Activated CD4-positive, alpha-beta memory T cell treated with anti-CD3 and anti-CD28 coated beads, Interleukin-2, amount 10 ng/mL, durations not matched to agents 7 days and 5 days (primary cell): ENCODE measurements at places on chromosomes 7 and 10.
A peak's percentile ranks its signal among the peaks of the same experiment; 100 is the strongest.

- H3K27me3 ChIP-seq = no peaks in the 10 kb centered on the region
- peaks cover 34% of the 10 kb centered on the region for H3K4me1 ChIP-seq
- H3K4me3 ChIP-seq = no peak overlapping the region
- DNase-seq = no peak
- peaks cover 14% of the 10 kb centered on the region for H3K36me3 ChIP-seq
These were observed 258.3 kb downstream of the GATA3 start for GRCh38 chr10:8312781-8313180.

DNA sequence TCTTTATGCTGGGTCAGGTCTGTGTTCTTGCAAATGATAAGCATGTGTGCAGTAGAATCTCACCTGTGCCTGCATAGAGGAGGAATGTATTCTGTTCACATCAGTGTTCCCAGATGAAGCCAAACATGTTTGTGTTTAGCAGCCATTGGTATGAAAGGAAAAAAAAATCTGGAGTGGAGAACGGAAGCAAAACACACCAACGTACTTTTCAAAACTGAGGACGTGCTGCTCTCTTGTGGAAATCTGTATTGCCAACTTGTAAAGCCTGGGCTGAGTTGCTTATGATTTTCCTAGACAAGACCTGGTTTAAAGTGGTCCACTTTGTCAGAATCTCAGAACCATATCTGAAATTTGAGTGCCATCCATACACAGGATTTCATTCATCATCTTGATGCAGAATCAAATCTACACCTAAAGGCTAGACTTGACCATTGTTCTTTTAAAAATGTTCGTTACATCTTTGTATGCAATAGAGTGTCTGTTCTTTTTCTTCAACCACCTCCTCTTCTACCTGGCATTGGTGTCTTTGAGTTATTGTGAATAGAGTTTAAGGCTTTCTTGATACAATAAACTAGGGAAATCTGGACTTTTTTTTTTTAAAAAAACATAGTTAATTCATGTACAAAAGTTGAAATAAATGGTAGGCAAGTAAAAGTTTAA, 367.7 kb downstream of the PHF14 start:
- no peak for DNase-seq
- H3K4me3 ChIP-seq = no peak overlapping the region
- no peak overlapping the region for H3K27ac ChIP-seq
- H3K27me3 ChIP-seq = peaks cover 13% of the 10 kb centered on the region

DNA sequence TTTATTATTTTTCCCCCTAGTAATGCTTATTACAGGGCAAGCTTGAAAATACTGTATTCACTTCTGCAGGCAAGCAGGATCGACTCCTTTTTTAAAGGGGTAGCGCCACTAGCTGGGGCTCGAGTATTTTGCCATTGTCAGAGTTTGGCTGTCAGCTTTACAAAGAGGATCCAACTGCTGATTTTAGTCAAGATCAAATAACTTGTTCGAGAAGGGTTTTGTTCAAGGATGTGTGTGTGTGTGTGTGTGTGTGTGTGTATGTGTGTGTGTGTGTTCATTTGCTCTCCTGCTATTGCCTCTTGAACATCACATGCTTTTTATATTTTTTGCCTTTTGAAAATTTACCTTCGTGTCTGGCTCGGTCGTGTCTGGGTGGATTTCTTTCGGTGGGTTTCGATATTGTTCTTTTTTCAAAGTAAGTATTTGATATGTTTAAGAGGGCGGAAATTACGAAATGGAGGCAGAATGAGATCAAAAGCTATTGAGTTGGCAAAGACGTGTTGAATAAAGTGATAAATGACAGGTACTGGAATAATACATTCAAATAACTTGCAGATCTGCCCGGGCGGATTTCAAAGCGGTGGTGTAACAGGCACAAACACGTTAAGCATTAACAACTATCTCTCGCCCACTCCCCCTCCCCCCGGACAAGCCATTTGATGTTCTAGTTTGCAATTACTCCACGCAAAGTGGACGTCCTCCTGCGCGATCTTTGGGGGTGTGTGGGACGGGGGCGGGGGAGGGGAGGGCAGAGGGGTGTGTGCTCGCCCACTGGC, 1.1 kb downstream of the ARID5B start:
- peaks cover 41% of the 10 kb centered on the region for H3K4me1 ChIP-seq
- H3K4me3 ChIP-seq = peak overlapping the region; percentile 94
- peaks cover 35% of the 10 kb centered on the region for H3K36me3 ChIP-seq
- peak; percentile 59 for DNase-seq

DNA sequence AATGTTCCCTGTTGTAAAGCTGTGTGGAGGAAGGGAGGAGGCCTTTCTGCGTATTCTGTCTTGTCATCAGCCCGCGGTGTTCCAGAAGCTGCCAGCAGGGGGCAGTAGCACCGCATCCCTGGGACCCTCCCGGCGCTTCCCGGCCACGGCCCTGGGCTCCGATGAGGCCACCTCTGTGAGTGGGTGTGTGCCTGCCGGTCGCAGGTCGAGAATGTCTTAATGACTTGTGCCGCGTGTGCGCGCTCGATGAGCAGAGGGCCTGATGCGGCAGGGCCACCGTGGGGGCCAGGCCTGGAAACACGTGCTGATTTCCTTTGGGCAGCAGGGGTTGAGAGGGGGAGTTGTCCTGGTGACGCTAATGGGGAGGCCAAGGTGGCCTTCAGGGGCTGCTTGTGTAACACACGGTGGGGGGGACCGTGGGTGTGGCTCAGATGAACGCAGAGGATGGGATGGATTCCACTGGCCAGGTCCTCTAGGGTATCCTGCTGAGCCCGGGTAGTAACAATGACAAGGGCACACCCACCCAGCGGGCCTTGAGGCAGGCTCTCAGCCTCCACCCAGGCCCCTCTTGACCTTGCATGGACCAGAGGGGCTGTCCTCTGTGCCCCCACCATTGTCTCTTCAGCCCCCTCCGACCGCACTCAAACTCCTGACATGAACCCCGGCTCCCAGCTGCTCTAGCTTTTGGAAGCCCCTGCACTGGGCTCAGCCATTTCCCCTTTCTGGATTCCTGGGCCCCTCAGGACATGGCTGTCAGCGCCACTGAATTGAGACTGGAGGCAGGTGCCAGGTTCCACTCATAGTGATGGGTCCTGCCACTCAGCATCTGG, 135.9 kb upstream of the PODXL start:
- no peak overlapping the region for H3K27ac ChIP-seq
- H3K36me3 ChIP-seq = no peaks in the 10 kb centered on the region
- no peaks in the 10 kb centered on the region for H3K4me1 ChIP-seq
- no peak overlapping the region for H3K4me3 ChIP-seq
- peak; percentile 51 for DNase-seq

DNA sequence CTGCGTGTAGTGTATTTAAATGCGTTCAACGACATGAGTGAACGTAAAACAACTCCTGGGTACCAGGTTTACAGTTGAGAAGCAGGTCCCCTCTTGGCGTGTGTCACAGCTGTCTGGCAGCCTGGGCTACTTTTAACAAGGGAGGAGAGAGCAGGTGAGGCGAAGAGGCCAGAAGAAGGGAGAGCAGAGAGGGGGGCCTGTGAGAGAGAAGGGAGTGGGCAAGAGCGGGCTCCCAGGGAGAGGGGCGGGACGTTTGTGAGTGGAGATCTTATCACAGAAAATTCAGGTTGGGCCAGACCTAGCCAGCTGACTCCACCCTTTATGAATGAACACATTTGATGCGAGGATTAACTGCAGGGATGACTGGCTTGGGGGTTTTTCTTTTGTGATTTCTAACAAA, 154.0 kb downstream of the CAMK1D start:
- H3K27ac ChIP-seq = no peak overlapping the region
- no peak overlapping the region for H3K4me3 ChIP-seq
- no peak for DNase-seq
- peaks cover 49% of the 10 kb centered on the region for H3K4me1 ChIP-seq
- H3K27me3 ChIP-seq = no peaks in the 10 kb centered on the region

- DNase-seq = no peak
- no peaks in the 10 kb centered on the region for H3K36me3 ChIP-seq
- no peak overlapping the region for H3K4me3 ChIP-seq
- H3K27ac ChIP-seq = no peak overlapping the region
- no peaks in the 10 kb centered on the region for H3K4me1 ChIP-seq
- no peaks in the 10 kb centered on the region for H3K27me3 ChIP-seq
These were observed 150.9 kb upstream of the MEOX2 start for GRCh38 chr7:15837306-15837950.

GRCh38 chr10:27440478-27440877, 63.6 kb upstream of the RAB18 start:
- H3K4me3 ChIP-seq = no peak overlapping the region
- H3K27ac ChIP-seq = no peak overlapping the region
- no peaks in the 10 kb centered on the region for H3K36me3 ChIP-seq
- H3K27me3 ChIP-seq = peaks cover 11% of the 10 kb centered on the region
- DNase-seq = no peak

GRCh38 chr10:74051736-74052342, 53.9 kb downstream of the VCL start:
- peaks cover 6% of the 10 kb centered on the region for H3K36me3 ChIP-seq
- no peak for DNase-seq
- no peak overlapping the region for H3K27ac ChIP-seq
- no peaks in the 10 kb centered on the region for H3K27me3 ChIP-seq
- H3K4me1 ChIP-seq = peaks cover 43% of the 10 kb centered on the region

- no peak overlapping the region for H3K27ac ChIP-seq
- DNase-seq = peak; percentile 13
- H3K4me1 ChIP-seq = peaks cover 20% of the 10 kb centered on the region
These were observed 89.3 kb downstream of the VOPP1 start for GRCh38 chr7:55483046-55483445.

GRCh38 chr7:156897673-156898072, 4.7 kb upstream of the LMBR1 start:
- H3K4me1 ChIP-seq = peaks cover 45% of the 10 kb centered on the region
- no peak overlapping the region for H3K27ac ChIP-seq
- no peak overlapping the region for H3K4me3 ChIP-seq
- H3K36me3 ChIP-seq = no peaks in the 10 kb centered on the region
- peaks cover 11% of the 10 kb centered on the region for H3K27me3 ChIP-seq

- H3K4me1 ChIP-seq = peaks cover 18% of the 10 kb centered on the region
- no peak for DNase-seq
- no peaks in the 10 kb centered on the region for H3K36me3 ChIP-seq
- H3K27me3 ChIP-seq = no peaks in the 10 kb centered on the region
These were observed 190.2 kb downstream of the CAMK1D start for GRCh38 chr10:12539350-12540164.

GRCh38 chr7:110388457-110388856, 702.5 kb upstream of the LRRN3 start:
- H3K4me1 ChIP-seq = no peaks in the 10 kb centered on the region
- no peak overlapping the region for H3K27ac ChIP-seq
- no peaks in the 10 kb centered on the region for H3K36me3 ChIP-seq
- no peak overlapping the region for H3K4me3 ChIP-seq
- no peaks in the 10 kb centered on the region for H3K27me3 ChIP-seq

GRCh38 chr10:114174695-114175188, 739 bp upstream of the CCDC186 start:
- peaks cover 27% of the 10 kb centered on the region for H3K36me3 ChIP-seq
- peak overlapping the region; percentile 68 for H3K27ac ChIP-seq
- H3K4me1 ChIP-seq = peaks cover 35% of the 10 kb centered on the region
- DNase-seq = no peak

- no peaks in the 10 kb centered on the region for H3K27me3 ChIP-seq
- peaks cover 23% of the 10 kb centered on the region for H3K36me3 ChIP-seq
- DNase-seq = peak; percentile 96
- H3K4me3 ChIP-seq = peak within 1 kb of the TSS; percentile 97
- peak within 1 kb of the TSS; percentile 100 for H3K27ac ChIP-seq
These were observed at the start of gene CDK13 for GRCh38 chr7:39949971-39950472. Gene CDK13 (plus strand): TSS chr7:39950256. CDS start chr7:39950642, 386 bp downstream.

DNA sequence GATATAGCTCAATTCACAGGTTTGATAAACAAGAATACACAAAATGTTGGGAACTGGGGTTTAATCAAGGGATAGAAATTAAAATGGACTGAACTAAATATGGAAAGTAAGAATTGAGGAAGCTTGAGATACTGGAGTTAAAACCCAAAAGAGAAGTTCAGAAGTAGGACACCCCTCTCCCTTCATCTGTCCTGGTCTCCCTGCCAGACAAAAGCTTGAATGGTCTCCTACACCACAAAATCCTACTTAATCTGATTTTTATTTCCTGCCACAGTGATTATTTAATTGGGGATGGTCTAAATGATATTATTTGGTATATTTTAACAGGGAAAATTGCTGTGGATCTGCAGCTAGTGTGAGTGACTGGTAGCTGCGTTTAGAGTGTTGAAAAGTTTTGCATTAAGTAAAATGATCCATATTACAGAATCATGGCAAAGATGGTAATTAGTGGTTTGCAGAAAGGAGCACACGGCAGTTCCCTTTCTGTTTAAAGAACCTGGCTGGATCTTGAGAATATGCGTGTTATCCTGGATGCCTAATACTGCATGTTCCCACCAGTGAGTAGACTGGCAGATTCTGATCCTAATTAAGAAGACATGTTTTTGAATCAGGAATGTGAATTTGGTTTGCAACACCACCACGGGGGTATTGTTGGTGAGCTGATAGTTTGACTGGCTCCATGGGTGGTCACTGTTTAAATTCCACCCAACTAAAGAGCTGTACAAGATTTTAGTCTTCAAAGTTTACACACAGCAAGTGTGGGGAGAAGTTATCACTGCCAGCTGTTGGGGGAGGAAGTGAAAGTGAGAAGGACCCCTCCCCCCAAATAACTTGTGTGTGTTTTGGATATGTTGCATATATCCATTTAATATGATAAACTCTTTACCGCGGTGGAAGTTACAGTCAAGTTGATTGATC, 5.5 kb downstream of the RBM20 start:
- H3K36me3 ChIP-seq = no peaks in the 10 kb centered on the region
- H3K27me3 ChIP-seq = peaks cover 67% of the 10 kb centered on the region
- H3K4me3 ChIP-seq = no peak overlapping the region
- H3K4me1 ChIP-seq = peaks cover 23% of the 10 kb centered on the region
- no peak for DNase-seq

GRCh38 chr7:45975367-45975766, 54.3 kb upstream of the IGFBP3 start:
- DNase-seq = no peak
- no peak overlapping the region for H3K27ac ChIP-seq
- H3K27me3 ChIP-seq = no peaks in the 10 kb centered on the region

DNA sequence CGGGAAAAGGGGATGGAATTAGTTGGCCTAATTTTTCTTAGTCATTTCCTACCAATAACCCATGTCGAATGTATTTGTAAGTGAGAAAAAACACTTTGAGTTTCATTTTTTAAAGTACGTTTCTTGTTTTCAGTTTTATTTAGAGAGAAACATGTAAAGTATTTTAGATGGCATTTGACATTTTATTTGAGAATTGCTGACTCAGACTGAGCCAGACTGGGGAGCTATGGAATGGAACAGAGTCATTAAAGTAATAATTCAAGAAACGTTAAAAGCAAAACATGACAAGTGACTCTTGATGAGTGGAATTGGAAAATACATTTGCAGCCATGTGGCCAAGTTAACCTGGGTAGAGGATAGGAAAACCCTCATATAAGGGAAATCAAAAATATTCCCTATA, 286.1 kb upstream of the NPSR1 start:
- no peak overlapping the region for H3K4me3 ChIP-seq
- no peaks in the 10 kb centered on the region for H3K4me1 ChIP-seq
- H3K27me3 ChIP-seq = no peaks in the 10 kb centered on the region

DNA sequence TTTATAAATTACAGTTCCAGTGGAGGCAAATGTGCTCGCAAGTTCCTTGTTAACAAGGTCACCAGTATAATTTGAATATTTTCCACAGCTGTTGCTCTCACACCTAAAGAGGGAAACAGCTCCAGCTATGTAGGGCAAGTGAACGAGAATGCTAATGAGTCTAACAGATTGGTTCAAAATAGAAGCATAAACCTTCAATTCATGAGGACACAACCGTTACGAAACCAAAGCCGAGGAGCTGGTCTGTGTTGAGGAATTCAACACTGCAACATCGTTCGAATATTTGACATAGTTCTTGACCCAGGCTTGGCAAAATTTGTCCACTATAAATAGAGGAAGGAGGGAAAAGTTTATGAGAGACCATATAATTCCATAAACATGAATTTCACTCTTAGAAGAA, 161.3 kb downstream of the KLF6 start:
- H3K4me3 ChIP-seq = no peak overlapping the region
- H3K27me3 ChIP-seq = peaks cover 1% of the 10 kb centered on the region
- peaks cover 27% of the 10 kb centered on the region for H3K4me1 ChIP-seq
- H3K27ac ChIP-seq = no peak overlapping the region
- no peaks in the 10 kb centered on the region for H3K36me3 ChIP-seq
- no peak for DNase-seq
